KBM-7 (cell line): ENCODE measurements at places on chromosomes 5 and 9.
A peak's percentile ranks its signal among the peaks of the same experiment; 100 is the strongest.

GRCh38 chr9:125121146-125121545 lies 22.2 kb downstream of the SCAI start:
- no peak for DNase-seq

DNA sequence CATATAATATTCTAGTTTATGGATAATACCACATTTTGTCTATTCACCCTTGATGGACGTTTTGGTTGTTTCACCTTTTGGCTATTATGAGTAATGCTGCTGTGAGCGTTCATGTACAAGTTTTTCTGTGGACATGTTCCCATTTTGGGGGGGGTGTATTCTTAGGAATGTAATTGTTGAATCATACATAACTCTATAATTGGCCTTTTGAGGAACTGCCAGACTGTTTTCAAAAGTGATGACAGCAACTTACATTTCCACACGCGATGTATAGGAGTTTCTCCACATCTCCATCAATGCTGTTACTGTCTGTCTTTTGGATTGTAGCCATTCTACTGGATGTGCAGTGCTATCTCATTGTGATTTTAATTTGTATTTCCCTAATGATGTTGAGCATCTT lies 69.8 kb downstream of the SLC46A2 start:
- DNase-seq: no peak

- no peak for DNase-seq
Measured at GRCh38 chr9:90069085-90069484, 464.3 kb downstream of the GADD45G start.

DNA sequence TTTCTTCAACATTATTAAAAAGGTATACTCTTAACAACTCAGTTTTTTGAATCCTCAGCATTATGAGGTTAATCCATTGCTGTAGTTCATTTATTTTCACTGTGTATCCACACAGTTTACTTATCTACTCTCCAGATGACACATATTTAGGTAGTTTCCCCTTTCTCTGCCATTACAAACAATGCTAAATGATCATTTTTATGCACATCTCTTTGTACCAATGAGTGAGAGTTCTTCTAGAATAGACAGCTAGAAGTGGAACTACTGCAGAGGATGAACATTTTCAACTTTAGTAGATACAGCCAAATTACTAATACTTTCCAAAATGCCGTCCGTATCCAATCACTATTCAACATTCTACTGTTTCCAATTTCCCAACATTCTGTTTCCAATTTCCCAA lies 11.5 kb downstream of the AFF4 start:
- no peak for DNase-seq

DNA sequence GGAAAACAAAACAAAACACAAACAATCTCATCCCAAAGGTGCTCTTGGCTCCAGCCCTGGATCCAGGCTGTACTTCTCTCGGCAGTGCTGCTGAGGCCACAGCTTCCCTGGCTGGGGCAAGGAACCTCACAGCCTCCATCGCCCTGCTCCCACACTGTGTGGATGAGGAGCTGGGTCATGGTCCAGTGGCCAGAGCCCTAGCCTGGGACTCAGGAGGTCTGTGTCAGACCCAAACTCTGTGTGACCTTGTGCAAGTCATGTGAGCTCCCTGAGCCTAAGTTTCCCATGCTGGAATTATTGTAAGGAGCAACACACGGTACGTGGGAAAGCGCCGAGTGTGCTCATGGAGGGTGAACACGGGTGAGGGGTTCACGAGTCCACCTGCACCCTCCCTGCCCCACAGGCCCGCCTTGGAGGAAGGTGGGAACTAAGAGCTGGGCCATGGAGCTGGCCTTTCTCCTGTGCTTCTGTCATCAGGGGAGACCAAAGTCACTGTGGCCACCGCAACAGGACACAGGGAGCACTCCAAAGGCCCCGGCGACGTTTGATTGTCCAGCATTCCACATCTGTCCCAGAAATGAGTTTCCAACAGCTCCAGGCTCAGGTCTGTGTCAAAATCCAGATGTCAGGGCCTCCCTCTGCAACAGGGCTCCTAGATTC lies 26.2 kb upstream of the SMU1 start:
- DNase-seq: no peak

DNA sequence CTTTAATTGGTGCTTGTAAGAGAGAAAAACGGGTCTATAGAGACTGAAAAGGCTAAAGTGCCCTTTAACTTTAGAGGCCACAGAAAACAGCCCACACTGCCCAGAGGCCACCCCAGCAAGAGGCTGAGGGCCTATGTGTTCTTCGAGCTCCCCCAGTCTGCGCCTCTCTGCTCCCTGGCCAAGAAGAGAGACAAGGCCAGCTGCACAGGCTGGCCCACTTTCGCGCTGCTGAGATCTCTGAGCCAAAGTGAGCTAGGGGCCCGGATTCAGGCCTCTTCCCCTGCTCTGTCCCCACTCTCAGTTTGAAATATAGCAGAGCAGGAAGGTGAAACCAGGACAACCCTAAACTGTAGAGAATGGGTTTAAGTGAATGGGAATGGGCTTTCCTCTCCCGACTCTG lies 132.0 kb upstream of the TRIM32 start:
- no peak for DNase-seq

- no peak for DNase-seq
Measured at GRCh38 chr5:173155912-173156311, 11.6 kb downstream of the BNIP1 start.

DNA sequence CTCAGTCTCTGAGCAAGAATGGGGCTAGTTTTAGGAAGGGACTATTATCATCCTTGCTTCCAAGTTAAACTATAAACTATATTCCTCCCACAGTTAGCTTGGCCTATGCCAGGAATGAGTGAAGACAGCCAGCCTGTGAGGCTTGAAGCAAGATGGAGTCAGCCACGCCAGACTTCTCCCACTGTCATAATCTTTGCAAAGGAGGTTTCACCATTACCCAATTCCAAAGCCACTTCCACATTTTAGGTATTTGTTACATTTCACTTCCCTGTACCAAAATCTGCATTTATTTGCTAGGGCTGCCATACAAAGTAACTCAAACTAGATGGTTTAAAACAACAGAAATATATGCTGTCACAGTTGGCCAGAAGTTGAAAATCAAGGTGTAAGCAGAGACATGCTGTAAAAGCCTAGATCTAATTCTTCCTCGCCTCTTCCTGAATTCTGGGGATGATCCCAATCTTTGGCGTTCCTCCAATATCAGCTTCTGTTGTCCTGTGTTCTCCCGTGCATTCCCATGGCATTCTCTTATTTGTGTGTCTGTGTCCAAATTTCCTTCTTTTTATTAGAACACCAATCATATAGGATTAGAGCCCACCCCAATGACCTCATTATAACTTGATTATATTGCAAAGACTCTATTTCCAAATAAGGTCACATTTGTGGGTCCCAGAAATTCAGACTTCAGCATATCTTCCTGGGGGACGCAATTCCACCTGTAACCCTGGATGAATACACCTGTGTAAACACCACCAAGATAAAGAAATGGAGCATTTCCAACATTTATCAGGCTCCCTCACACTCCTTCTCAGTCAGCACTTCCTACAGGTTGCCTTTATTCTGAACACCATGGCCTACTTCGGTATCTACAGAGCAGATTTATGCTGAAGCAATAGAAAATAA lies 126.8 kb downstream of the GCNT1 start:
- no peak for DNase-seq

DNA sequence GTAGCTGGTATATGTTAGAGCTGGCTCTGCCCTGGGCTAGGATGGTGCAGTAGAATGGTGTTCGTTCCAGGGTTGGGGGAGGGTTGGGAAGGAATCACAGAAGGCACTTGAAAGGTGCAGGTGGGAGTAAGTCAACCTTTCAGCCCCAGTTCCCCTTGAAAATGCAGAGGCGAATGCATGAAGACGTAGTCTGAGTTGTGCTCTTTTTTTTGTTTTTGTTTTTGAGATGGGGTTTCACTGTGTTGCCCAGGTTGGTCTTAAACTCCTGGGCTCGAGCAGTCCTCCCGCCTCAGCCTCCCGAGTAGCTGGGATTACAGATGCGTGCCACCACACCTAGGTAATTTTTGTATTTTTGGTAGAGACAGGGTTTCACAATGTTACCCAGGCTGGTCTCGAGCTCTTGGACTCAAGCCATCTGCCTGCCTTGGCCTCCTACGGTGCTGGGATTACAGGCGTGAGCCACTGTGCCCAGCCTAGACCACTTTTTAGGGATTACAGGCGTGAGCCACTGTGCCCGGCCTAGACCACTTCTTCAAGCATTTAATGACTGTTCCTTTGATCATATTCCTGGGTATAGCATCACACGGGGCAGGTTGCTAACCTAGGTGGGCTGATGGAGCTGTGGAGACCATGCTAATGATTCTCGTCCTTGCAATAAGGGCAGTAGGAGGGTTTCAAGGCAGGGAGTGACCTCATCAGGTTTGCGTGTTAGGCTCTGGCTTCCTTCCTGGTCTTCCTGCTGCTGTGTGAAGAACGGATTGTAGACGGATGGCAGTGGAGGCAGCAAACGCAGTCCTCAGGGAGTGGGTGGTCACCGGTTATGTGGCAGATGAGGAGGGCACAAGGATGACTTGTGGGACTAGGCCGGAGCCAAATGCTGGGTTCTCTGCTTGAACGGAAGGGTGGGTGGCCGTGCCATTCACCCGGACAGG lies 13.7 kb downstream of the EHMT1 start:
- DNase-seq: no peak

DNA sequence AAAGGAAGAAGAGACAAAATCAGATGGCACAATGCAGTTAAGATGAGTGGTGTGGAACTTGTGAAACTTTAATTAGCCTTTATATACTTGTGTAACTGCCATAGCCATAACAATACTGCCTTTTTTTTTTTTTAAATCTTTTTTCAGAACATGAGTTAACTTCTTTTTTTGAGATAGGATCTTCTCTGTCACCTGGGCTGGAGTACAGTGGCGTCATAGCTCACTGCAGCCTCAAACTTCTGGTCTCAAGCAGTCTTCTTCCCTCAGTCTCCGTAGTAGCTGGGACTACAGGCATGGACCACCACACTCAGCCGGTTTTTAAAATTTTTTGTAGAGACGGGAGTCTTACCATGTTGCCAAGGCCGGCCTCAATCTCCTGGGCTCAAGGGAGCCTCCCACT lies 37.2 kb downstream of the GPBP1 start:
- DNase-seq: no peak

- DNase-seq: no peak
Measured at GRCh38 chr9:75715360-75715759, 175.1 kb upstream of the PCSK5 start.

DNA sequence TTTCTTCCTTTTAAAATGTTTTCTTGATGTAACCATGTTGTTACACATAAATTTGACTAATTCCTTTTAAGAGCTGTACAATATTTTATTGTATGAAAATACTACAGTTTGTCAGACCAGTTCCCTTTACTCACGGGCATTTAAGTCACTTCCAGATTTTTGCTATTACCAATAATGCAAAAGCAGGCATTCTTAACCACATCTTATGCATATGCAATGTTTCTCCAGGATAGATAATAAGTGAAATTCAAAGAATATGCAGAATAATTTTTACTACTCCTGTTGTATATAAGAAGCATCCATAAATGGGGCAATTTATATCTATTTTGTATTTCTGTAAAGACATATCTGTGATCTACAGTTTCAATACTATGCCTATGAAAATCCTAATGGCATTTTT lies 77.3 kb downstream of the FNIP1 start:
- DNase-seq: no peak

DNA sequence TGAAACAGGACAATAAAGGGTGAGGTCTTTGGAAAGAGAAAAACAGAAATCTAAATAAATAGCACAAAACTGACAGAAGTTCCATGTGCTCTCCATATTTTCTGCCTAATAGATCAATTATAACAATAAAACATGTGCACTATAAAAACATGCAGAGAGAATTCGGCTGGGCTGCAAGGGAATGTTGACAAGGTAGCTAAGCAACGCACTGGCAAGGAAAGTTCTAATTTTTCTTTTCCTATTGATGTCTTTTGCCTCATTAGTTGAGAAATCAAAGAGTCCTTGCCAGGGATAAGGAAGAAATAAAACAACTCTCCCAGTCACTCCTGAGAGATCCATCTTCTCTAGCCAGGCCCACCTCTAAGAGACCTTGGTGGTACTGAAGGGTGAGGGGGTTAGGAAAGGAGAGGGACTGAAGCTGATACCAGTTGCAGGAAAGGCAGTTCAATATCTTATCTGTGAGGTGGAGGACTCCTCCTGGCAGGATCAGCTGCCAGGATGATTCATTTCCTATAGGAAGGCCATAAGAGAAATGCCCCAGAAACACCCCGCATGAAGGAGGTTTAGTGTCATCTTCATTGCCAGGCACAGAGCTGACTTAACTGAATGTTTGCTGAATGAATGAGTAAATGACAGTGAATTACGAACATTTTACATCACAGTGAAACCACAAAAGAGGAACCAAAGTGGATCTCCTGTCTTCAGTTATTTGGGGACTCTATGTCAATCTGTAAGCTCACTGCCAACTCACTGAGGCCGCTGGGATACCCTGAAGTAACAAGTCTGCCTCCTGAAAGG lies 63.7 kb upstream of the IFNK start:
- peak; percentile 84 for DNase-seq

DNA sequence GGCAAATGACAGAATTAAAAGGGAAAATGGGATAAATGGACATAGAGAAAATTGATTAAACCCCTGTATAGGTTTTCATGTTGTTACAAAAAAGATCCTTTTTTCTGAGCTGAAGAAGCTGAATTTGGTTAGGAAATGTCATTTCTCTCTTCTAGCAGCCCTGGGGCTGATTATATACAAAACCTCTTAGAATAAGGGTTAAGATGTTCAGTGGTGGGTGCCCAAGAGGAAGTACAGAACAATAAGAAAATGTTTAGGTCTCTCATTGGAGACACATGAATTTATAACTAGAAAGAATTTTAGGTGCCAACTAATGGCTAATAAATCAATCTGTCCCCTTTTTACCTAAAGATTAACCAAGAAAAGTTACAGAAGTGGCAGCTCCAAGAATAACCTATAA lies 14.2 kb downstream of the ABHD17B start:
- no peak for DNase-seq

- no peak for DNase-seq
Measured at GRCh38 chr5:43411495-43411894, 696 bp downstream of the CCL28 start.

DNA sequence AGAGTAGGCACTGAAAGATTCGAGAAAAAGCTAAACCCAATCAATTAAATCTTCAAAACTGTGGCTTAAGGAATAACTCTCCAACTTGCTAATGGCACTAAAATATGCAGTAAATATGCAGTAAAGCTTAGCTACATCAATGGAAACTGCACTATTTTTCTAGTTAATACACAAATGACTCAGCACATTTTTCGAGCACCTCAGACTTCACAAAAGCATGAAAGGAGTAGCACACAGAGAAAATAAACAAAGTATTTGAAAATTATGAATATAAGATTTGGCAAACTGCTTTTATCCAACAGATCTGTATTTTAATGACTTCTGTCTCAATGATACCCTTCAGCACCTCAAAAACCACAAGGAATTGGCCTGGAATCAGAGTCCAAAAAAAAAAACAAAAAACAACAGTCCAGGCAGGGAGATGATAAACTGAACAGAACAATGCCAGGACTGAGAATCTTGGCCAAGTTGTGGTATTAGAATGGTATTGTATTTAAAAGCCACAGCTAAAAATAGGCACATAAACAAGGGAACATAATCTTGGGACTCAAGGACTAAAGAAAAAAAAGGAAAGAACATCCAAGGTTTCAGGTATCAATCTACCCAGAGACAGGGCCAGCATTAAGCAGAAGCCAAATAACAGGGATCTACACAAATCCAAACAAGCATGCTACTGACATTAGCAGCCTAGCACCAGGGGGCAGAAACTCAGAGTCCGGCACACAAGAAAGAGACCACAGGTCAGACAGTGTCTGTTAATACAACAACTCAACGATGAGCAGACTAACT lies 21.4 kb downstream of the TMEM245 start:
- no peak for DNase-seq

GRCh38 chr5:56569076-56569475 lies 246.3 kb upstream of the MAP3K1 start:
- DNase-seq: no peak
